ENCODE measurements at places on chromosomes 5 and 9.

DNA sequence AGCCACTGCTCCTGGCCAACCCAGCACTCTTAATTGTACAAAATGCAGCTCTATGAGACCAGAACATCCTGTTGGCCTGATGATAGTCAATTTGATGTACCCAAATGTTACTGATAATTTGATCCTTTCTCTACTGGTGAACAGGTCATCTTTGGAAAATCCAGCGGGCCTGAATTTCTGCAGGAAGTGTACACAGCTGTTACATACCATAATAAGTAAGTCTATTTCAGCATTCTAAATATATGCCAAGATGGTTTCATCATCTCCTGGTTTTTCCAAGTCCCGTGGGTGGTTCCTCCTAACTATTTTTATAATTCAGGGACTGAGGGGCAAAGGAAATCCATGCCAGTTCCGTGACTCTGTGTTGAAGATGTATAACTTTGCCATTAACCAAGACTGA lies 155.4 kb downstream of the DOCK8 start:
- DNase-seq, result no peak

GRCh38 chr9:77938163-77938562 lies 93.4 kb downstream of the GNAQ start:
- no peak for DNase-seq

DNA sequence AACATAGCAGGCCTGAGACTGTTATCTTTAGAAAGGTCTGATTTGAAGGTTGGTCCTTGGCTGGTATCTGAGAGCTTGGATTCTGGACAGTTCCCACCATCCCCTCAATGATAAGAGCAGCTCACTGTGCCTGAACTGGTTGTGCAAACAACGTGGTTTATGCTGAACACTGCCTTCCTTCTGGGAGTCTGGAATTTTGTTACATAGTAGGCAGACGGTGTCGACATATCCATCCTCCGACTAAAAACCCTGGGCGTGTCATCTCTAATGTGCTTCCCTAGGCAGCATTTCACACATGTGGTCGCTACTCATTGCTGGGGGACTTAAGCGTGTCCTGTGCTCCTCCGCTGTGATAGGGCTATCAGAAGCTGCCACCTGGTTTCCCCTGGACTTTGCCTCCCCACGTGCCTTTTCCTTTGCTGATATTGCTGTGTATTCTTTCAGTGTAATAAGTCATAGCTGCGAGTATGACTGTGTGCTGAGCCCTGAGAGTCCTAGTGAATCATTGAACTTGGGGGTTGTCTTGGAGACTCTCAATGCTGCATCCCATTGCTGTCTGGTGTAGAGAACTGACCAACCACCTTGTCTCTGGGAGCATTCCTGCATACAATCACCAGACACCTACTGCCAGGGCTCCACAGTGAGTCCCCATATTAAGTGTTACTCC lies 119.1 kb upstream of the TBC1D2 start:
- DNase-seq, result peak; percentile 61

DNA sequence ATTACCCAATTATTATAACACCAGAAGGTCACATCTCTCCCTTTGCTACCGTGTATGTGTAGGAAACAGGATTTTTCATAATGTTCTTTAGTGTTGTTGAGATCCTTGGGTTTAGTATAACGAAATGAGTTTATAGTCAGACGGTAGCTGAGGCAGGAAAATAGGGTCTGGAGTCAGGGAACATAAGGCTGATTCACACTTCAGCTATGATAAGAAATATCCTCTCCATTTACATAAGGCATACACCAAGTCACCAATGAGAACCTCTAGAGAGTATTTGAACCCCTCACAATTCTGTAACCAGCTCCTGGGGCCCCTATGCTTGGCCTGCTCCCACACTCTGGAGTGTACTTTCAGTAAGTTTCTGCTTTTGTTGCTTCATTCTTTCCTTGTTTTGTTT lies 58.9 kb upstream of the ANKH start:
- no peak for DNase-seq

GRCh38 chr9:133990366-133991213 lies 1.5 kb downstream of the VAV2 start:
- DNase-seq, result peak; percentile 84

- no peak for DNase-seq
Measured at GRCh38 chr5:30413540-30413939, 779.9 kb upstream of the CDH6 start.

GRCh38 chr9:6055216-6055615 lies 39.8 kb upstream of the RANBP6 start:
- DNase-seq, result peak; percentile 72

GRCh38 chr5:100623719-100624118 lies 88.5 kb downstream of the FAM174A start:
- no peak for DNase-seq

DNA sequence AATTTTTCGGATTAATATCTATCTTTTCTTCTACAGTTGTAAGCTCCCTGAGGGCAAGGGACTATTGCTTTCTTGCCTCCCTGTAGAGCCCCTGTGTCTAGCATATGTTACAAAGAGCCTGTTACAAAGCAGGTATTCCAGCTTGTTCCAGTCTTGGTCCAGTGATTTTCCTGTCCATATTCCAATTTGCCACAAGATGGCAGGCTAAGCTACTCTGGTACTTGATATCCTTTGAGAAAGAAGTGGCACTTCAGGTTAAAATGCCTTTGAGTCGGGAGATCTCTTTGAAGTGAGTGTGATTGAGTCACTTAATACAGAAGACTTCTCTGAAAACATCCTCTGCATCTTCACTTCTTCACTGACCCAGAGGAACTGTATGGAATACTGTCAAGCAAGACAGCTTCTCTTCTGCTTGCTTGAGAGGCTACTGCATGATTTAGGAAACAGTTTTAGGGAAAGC lies 24.5 kb downstream of the CAVIN4 start:
- peak; percentile 52 for DNase-seq

DNA sequence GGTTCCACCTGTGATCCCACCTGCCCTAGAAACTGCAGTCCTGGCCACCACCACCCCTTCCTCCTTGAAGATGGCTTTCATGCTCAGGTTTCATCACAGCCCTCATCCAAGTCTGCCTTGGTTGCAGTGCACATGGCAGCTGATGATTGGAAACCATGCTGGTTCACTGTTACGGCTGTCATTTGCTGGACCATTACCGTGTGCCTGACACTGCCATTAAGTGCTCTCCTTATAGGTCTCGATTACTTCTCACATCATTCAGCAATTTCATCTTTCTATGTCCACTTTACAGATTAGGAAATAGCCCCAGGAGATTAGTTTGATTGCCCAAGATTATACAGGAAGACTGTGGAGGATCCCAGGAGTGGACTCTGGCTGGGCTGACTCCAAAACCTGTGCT lies 123.9 kb downstream of the ICE1 start:
- DNase-seq, result no peak

DNA sequence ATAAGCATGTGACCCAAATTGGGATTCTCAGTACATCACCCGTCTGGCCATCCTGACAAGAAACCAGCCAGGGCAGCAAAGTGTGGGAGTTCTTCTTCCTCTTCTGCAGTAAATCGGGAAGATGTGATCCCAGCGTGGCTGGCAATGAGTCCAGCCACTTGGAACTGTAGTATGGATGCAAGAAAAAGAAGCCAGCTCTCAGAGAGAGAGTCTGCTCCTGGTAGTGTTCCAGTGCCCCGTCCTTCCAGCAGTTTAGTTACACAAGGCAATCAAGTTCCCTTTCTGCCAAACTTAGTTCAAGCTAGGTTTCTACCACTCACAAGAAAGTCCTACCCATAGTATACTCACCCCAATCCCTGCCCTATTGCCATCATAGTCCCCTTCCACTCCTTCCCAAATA lies 65.6 kb downstream of the CDK5RAP2 start:
- no peak for DNase-seq

- no peak for DNase-seq
Measured at GRCh38 chr9:99172124-99173091, 49.3 kb downstream of the ALG2 start.

GRCh38 chr5:113119246-113119924 lies 142.8 kb downstream of the DCP2 start:
- no peak for DNase-seq

DNA sequence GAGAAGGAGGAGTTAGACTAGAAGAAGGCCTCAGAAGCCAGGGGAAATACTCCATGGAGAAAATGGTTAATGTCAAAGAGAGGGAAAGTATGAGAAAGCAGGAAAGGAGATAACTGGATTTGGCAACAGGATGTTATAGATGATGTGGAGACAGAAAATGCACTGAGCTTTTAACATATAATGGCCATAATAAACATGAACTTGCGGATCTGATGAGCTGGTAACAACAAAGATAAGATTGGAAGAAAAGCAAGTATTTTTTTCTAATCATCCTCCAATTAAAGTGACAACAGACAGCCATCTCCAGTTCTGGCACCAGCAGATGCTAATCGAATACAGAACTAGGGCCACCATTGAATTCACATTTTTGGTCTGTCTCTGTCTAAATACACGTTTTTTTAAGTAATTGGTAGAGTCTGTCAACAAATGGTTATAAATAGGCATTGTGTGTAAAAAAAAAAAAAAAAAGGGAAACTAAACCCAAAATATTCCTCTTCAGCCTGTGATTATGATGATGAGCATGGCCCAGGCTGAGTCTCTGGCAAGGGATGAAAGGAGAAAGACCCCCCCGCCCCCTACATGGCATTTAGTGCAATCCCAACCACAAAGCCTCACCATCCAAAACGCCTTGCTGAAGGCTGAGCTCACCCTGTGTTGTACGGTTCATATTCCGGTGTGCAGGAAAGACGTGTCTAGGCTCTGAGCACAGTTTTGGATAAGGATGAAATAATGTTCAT lies 149.5 kb upstream of the LHFPL2 start:
- peak; percentile 43 for DNase-seq

DNA sequence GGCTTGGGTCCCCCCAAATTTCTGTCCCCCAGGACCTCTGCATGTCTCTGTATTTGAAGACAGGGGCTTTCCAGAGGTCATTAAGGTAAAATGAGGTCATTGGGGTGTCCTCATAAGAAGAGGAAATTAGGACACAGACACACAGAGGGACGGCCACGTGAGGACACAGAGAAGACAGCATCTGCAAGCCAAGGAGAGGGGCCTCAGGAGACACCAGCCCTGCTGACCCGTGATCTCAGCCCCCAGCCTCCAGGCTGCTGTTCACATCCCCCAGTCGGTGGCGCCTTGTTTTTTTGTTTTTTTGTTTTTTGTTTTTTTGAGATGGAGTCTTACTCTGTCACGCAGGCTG lies 1.2 kb upstream of the CCDC183 start:
- no peak for DNase-seq

DNA sequence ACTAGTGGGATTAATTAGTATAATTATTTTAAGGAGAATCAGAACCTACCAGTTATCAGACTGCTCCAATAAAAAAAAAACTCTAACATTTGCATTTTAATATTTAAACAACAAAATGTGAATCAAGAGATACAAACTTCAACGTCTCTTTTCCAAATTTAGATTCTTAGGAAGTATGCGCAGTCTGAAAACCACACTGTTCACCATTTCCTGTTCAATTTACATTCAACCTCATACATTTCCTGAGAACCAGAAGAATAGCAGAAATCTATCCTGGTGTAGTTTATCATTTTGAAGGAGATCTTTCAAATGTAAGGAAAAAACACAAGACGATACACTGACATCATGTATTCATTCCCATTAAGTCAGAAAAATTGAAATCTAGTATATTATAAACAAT lies 869.2 kb downstream of the EFNA5 start:
- no peak for DNase-seq

DNA sequence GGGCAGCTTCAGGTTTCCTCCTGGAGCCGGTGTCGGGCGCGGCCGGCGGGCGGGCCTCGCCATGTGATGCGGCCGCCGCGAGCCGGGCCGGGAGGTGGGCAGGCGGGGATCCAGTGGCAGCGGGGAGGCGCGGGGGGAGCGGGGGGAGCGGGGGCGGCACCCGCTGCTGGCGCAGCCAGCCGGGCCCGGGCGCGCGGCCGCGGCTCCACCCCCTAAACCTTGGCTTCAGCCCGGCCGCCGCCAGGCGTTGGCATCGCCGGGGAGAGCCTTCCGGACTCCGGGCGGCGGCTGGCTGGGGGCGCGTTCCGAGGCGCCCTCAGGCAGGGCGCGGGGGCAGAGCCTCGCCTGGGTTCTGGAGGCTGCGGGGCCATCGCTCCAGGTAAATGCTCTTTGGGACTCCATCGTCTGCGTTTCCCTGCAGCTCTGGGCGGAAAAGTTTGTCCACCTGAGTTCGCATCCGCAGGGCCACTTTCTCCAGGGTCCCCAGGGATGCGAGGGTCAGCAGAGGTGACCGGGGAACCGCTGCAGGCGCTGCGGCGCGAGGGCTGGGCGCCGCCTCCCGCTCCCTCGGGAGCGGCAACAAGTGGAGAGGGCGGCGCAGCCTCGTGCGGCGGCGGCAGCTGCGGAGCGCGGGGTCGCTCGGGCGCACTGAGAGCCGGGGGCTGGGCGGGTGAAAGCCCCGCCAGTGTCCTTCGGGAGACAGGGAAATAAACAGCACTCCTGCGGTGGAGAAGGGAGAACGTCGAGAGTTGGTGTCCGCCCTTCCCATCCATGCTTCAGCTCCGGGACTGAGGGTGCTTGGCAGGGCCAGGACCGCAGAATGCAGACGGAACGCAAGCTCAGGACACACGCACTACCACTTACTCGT lies at the start of gene ARHGEF28:
TSS of gene ARHGEF28 (plus strand) at position 253 of the 868 bp plus-strand sequence. CDS start 58,656 bp downstream, outside the sequence.
- DNase-seq, result peak; percentile 82

DNA sequence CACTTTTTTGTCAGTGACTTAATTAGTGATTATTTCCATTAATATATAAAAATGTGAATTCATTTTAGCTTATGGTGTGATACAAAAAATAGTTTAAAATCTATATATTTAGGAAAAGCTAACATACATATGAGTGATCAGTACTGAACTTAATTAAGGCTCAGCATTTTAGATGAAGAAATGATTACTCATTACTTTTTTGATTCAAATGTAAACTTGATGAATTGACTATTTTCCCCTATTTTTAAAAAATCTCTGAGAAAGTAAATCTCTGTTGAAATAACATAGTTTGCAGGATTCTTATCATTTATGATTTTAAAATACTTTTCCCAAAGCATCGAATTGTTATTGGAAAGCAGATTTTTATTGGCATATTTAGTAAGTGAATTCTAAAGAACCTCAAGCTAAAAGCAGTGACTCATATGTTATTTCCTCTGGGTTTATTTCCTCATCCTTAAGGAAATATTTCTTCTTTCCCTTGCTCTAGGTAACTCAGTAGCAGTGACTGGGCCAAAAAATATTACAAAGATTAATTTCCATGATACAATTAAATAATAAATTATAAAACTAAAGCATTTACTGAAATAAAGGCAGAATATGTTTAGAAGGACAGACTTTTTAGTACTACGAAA lies 290.6 kb downstream of the FER start:
- no peak for DNase-seq

DNA sequence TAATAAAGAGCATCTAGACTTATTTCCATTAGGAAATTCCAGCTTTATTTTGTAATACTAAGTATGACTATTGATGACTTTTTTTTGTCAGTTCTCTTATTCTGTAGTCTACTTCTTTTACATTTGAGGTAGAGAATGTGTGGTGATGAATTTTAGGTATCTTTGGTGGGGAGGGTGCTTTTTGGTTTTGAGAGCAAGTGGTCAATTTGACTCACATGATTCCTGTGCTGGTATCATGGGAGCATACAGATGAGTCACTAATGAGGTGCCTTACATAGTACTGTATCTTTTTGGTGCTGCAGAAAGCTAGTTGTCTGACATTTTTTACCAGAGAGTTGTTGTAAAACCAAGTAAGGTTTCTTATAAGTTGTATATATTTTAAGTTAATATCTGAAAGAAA lies 35.3 kb downstream of the ERBIN start:
- peak; percentile 40 for DNase-seq

All from Daoy (cell line).